ENCODE measurements at places on chromosomes 13 and 19.
A peak's percentile ranks its signal among the peaks of the same experiment; 100 is the strongest.

DNA sequence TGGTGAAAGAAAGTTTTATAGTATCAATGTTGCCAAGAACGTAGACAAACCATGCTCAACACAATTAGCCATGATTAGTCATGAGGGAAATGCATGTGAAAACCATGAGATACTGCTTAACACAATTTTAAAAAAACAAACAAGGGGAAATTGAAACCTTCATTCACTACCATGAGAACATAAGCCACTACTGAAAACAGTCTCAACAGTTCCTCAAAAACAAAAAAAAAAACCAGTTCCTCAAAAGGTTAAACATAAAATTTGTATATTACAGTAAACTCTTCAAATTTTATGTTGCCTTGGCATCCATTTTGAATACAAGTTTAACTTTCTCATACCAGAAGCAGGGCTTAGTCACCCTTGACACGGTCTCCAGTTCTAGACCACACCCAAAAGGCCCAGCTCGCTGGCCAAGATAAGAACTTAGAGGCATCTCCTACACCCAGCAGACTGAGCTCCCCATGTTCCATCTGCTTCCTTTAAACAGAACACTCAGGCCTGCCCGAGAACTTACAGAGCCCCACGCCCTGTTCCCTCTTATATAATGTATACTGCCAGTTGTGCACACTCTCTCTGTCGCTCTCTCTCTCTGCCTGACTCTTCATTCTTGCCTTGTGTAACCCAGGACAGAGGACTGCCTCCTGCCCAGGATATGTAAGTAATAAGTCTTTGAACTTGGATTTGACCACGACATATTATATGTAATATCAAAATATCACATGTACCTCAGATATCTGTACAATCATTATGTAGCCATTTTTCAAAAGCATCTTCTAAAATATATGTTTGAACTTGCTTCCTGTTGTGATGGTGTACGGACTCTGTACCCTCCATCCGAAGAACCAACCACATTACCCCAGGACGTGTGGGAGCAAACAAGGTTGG lies 67.4 kb downstream of the STK24 start:
- DNase-seq: no peak

DNA sequence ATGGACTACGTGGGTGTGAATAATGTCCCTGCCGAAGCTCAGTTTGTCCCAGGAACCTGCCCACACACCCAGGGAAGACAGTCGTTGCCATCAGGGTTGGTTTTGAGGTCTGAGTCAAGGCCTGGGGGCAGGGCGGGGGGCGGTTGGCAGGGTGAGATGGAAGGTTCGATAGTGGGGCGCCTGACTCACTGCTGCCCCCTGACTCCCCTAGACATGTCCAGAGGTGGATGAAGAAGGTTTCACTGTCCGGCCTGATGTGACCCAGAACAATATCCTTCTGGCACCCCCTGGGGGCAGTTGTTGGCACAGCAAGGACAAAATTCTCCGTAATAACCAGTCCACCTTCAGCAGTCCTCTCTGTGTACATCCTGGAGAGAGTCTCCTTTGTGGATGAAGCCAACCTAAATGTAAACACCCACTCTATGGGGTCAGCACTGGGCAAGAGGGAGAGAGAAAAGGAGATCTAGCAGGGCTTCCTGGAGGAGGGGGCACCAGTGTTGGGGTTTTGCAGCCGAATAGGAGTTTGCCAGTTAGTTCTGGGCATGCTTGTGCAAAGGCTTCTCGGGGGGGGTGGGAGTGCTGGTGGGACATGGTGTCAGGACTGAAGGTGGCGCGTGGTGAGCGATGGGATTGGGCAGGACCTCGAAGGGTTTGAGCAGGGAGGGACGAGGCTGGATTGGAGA lies 19.6 kb upstream of the B3GNT3 start:
- peak; percentile 45 for DNase-seq

DNA sequence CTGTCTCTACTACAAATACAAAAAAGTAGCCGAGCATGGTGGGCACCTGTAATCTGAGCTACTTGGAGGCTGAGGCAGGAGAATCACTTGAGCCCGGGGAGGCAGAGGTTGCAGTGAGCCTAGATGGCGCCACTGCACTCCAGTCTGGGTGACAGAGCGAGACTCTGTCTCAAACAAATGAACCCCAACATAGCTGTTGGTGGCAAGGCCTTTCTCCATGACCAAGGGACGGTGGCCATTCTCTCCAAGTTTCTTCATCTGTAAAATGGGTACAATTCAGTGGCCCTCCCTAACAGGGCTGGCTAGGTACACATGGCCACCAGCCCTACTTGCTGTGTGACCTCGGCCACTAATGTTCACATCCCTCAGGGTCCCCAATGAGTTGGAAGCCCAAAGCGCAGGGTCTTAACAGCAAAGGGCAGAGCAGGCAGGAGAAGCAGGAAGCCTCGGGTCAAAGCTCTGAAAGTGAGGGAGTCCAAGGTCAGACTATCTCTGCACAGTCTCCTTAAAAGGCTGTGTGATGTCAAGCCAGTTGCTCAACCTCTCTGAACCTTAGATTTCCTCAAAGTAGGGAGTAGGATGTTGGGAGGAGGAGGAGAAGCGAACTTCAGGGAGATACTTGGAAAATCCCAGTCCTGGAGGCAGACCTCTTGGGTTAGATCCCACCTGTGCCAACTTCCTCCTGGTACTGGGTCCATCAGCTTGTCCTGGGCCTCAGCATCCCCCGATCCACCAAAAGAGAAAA lies 2.7 kb downstream of the JUND start:
- DNase-seq: no peak

DNA sequence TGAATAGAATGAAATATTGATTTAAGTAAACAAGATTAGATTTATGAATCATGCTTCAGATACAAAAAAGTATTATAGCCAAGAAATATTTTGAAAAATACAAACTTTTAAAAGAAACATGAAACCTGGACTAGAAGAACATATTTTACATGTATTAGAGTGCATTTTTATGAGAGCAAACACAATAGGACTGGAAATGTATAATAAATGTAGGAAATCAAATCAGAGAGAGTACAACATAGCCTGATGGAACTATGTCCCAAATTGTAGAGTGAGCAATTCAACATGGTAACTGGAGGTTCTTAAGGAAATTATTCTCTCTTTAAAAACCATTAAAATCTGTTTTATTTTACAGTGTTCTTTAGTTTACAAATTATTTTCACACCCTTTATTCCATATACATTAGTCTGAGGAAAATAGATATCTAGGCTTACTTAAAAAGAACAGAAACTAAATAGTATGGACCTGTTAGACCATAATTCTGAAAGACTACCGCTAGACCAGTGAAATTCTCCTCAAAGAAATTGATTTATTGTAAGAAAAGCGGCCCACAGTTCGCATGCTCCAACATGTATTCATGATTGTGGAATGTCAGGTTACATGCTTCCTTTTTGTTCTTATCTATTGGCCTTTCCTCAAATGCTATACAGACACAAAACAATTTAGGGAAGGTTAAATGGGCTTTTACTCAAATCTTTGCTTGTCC lies 1526.5 kb upstream of the SLC10A2 start:
- DNase-seq: no peak

GRCh38 chr19:16106121-16106520 lies 5.6 kb upstream of the RAB8A start:
- no peak for DNase-seq

- no peak for DNase-seq
These were observed 132.1 kb downstream of the URI1 start for GRCh38 chr19:30074096-30074495.

GRCh38 chr19:30403203-30403985 lies 31.2 kb downstream of the ZNF536 start:
- DNase-seq: no peak

DNA sequence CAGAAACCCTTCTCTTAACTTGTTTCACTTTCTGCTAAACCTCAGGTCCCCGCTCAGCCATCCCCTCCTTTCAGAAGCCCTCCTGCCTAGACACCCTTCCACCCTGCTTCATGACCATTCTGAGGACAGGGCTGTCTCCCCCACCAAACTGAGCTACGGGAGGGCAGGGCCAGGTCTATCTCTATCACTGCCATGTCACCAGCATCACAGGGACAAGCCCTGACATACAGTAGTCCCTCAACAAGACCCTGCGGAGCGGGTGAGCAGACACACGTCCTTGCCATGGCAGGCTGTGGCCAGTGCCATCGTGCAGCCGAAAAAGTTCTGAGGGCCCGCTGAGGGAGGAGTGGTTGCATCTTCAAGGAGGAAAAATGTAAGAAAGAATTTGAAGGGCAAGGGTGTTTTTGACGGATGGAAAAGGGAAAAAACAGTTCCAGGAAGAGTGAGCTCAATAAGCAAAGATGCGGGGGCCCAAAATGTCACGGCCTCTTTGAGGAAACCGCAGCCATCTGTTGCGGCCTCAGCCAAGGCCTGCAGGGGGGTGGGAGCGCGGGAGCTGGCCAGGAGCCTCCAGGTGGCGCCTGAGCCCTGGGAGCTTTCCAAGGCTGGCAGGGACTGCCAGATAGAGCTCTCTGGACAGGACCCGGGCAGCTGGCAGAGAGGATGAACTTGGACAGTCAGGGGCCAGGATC lies 8.1 kb downstream of the PTGIR start:
- peak; percentile 74 for DNase-seq

Measured in HEK293T (cell line).